ENCODE measurements at places on chromosomes 3 and 15.

DNA sequence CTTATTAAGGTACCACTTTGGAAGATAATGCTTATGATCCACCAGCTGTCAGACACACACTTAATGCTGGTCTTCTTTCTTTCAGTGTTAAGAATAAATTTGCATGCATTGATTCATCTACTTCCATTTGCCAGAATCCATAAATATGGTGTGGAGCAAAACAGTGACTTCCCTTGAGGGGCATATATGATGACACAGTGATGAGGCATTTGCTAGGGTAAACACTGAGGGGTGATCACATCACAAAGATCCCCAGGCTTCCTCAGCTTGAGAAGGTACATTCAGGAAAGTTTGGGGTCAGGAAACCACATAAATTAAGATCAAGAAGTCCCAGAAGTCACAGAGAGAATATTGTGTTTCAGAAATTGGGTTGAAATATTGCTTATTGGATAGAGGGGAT, 9.9 kb upstream of the ZBED2 start:
- no peak for DNase-seq

- DNase-seq, result no peak
These were observed 46.3 kb downstream of the FOXP1 start for GRCh38 chr3:71537211-71537611.

- DNase-seq, result no peak
These were observed 104.1 kb upstream of the TNFAIP8L3 start for GRCh38 chr15:51198701-51199232.

DNA sequence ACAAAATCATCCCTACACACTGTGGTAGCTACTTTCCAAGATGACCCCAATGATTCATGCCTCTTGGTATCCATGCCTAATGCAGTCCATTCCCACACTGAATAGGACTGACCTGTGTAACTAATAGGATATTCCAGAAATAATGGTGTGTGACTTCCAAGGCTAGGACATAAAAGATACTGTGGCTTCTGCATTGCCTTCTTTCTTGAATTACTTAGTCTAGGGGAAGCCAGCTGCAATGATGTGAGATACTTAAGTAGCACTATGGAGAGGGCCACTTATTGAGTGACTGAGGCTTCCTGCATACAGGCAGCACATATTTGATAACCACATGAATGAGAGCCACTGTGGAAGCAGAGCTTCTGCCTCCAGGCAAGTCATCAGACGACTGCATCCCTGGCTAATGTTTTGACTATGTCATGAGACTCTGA, 50.1 kb downstream of the NR1I2 start:
- DNase-seq, result no peak

GRCh38 chr3:119627461-119627860, 29.8 kb downstream of the PLA1A start:
- DNase-seq, result no peak

- no peak for DNase-seq
These were observed 377.3 kb upstream of the SEMA6D start for GRCh38 chr15:47339800-47340570.

GRCh38 chr3:26050776-26051175, 260.9 kb downstream of the OXSM start:
- no peak for DNase-seq

GRCh38 chr3:171979081-171979480, 60.3 kb upstream of the FNDC3B start:
- DNase-seq, result no peak

GRCh38 chr3:18189282-18190050, 235.7 kb downstream of the SATB1 start:
- no peak for DNase-seq

GRCh38 chr3:173849489-173849888, 451.9 kb downstream of the NLGN1 start:
- no peak for DNase-seq

DNA sequence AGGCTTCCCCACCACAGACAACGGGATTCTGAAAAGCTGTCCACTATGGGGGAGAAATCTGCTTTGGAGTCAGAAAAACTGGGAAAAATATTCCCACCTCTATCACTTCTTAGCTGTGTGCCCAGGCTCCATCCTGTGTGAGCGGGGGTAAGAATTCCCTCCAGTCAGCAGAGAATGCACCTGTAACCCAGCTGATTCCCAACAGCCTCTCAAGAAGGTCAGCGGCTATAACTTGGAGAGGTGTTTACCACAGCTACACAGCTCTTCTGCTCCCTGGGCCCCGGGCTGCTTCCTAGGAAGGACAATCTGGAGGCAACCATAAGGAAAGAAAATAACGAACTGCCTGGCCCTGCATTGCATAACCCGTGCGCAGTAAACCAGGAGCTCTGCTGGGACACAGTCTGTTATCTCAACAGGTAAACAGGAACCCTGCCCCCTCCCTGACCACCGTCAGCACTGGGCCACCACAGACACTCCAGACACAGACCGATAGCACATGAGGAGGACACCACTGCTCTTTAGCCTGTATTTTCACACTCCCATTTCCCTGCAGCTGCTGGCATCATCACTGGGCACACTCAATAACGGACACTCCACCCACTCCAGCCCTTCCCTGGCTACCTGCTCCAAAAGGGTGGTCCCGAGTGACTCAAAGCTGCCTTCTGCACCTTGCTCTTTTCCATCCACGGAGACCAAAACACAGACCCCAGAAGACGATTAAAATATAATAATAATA, 2.1 kb downstream of the RAB43 start:
- no peak for DNase-seq

- DNase-seq, result no peak
These were observed 29.7 kb upstream of the POLG start for GRCh38 chr15:89364341-89364740.
